ENCODE measurements at places on chromosomes 12 and 14.

DNA sequence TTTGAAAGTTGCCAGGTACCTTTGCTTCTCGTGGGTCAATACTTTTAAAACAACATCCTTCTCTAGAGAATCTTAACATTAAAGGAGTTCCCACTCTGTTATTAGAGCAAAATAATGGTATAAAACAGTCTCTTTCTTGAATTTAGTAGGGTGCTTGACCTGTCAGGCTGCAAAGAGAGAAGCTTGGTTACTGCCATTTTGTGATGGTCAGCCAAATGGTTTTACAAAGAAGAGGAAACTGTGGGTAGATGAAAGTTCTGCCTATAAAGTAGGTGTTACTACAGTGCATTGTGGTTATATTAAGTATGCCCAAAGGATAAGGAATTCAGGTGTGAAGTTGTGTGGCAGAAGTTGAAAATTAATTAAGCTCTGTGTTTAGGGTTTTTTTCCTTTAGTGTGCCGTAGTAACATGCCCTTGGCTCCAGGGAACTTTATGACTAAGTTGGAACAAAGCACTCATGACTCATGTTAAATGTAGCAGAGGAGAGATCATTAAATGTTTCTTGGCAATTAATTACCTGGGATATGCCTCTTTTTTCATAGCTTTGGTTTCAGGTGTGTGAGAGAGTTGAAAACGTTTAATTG lies 354.0 kb upstream of the KITLG start:
- no peak for DNase-seq

- DNase-seq, result no peak
Observed at GRCh38 chr14:55103971-55104954, 24.8 kb upstream of the LGALS3 start.

GRCh38 chr12:16118586-16118985 lies 158.9 kb downstream of the SLC15A5 start:
- DNase-seq, result no peak

GRCh38 chr12:117101953-117102799 lies 3.0 kb upstream of the TESC start:
- DNase-seq, result no peak

GRCh38 chr14:97395068-97395467 lies 597.9 kb downstream of the VRK1 start:
- DNase-seq, result no peak

DNA sequence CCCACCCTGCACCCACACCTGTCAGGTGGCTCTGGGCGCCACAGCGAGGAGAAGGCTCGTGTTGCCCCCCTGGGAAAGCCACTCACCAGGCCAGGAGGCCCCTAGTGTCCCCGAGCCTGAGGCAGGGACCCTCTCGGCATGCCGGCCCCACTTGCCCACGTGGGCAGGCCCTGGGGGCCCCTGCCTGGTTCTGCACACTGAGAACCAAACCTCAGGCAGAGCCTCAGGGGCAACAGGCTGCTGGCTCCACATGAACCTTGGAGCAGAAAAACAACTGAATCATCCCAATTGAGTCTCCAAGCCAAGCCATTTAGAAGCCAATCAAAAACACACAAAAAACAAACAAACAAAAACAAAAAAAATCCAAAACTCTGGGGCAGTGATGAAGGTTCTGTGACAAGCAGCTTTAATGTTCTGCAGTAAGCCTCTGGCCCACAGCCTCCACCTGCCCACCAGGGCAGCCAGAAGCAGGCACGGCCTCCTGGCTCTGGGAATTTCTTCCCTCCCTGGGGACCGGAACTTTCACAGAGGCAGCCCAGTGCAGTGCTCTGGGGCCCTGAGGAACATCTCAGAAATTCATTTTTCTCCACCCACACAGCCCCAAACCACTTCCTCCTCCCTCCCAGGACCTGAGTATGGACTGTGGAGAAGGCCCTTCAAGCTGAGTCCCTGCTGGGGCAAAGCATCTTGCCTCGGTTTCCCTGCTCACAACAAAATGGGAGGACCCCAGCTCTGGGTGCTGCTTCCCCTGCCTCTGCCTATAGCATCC lies 90.2 kb downstream of the CHGA start:
- DNase-seq, result no peak

DNA sequence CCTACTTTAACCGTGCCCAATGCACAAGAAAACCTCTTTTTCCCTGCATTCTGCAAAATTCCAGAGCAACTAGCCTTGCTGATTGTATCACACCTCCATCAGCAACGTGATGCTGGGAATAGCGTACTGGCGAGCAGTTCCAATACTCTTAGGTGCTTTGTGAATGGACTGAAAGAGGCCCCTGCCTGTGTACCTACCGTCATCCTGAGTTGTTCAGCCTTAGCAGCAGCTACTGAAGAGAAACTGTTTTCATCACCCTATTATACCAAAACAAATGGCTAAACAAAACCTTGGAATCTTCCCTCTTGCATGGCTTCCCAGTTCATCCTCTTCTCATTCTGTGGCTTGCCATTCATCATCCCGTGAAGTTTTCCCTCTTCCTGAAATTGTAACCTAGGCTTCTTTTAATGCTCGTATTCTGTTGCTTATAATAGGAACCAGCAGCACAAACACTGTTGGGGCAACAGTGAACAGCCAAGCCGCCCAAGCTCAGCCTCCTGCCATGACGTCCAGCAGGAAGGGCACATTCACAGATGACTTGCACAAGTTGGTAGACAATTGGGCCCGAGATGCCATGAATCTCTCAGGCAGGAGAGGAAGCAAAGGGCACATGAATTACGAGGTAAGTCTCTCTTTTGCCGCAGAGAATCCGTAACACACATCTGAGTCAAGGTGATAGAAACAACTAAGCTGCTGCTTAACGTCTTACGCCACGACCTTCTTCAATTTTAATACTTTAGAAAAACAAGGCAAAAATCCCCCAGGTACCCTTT lies 41.9 kb downstream of the RAD52 start:
- no peak for DNase-seq

- no peak for DNase-seq
Observed at GRCh38 chr12:50660425-50660822, 103.5 kb upstream of the ATF1 start.

DNA sequence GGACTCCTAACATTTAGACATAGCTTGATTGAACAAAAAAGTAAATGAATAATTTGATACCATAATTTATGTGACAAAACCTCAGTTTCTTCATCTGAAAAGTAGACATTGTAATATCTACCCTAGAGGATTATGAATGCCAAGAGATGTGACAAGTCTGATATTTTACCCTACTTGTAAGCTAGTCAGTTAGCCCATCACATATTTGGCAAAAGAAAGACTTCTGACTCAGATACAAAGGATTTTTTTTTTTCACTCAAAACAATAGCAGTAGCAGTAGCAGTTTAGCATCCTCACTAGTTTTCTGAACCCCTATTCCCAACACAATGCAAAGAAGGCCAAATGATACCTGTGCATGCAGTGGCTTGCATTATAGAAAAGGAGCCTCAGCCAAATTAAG lies 377.3 kb upstream of the E2F7 start:
- no peak for DNase-seq
